ENCODE measurements at places on chromosomes 12 and 14.

DNA sequence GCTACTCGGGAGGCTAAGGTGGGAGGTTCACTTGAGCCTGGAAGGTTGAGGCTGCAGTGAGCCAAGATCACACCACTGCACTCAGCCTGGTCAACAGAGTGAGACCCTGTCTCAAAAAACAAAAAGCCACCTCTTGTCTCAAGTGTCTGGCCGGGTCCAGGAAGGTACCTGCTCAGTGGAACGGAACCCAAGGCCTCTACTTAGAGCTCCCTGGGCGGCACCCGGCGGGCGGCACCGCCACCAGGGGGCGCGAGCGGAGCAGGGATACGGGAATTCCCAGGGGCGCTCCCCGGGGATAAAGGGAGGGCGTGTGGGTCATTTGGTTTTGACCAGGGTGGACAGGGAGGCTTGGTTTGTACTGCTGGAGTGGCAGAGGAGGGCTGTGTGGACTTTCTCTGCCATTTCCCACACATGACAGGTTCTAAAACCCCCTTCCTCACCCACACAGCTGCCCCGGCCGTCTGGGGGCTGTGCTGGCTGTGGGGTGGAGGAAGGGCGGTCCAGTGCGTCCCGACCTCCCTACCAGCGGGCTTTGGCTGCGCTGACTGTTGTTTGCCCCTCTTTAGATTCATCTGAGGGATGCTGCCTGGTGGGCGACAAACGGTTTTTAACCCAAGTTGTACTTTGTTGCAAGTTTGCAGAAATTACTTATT, 91.4 kb downstream of the SETD3 start:
- no peak for DNase-seq

DNA sequence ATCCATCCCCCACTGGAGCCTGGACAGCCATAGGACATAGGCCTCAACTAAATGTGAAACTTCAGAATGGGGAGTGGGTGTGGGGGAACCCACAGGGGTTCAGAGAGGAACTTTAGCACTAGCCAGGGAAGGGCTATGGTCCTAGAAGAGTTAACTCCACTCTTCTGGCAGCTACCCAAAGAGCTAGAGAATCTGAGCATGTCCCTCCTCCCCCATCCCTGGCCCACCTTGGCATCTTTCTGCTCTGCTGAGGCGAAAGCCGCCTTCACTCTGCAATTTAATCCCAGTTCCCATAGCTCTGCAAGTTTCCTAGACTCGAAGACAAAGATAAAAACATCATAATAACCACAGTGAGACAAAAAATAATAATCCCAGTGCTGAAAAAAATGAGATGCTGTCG, 214.7 kb upstream of the RTL1 start:
- DNase-seq, result no peak

DNA sequence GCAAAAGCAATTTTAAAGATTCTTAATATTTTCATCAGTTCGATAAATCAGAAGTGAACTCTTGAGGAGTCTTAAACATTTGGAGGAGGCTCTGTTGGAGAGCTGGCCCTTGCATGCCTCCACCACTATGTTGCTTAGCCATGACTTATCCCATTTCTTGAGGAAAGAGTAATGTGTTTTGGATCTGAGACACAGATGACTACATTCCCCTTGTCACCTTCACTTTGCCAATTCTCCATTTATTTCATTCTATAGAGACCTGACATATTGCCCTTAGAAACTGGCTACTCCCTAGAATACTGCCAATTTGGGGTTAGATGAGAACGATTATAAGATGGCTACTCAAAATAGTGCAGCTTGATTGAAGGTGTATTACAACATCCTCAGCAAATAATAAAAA, 157.4 kb upstream of the TMEM260 start:
- DNase-seq, result no peak

GRCh38 chr12:106897981-106898901, 57.5 kb upstream of the TMEM263 start:
- no peak for DNase-seq

GRCh38 chr12:73124480-73124879, 852.3 kb downstream of the TRHDE start:
- no peak for DNase-seq

- DNase-seq, result no peak
These were observed 289.0 kb downstream of the ERC1 start for GRCh38 chr12:1280059-1280458.

DNA sequence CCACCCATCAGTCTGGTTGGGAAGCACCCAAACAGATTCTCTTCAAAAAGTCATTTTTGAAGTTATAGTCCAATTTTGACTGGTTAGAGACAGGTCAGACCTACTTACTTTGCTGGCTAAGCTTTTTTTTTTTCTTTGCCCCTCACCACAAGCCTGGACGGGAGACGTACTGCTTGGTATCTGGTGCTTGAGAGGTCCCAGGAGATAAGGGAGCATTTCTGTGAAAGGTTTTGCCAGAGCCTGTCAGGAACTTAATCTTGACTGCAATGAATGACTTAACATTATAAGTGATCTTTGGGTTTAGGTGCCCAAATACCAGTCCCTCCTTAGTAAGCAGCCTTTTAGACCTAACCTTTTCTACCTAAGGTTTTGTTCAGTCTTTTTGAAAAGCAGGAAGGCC, 6.3 kb downstream of the MTHFD1 start:
- no peak for DNase-seq

DNA sequence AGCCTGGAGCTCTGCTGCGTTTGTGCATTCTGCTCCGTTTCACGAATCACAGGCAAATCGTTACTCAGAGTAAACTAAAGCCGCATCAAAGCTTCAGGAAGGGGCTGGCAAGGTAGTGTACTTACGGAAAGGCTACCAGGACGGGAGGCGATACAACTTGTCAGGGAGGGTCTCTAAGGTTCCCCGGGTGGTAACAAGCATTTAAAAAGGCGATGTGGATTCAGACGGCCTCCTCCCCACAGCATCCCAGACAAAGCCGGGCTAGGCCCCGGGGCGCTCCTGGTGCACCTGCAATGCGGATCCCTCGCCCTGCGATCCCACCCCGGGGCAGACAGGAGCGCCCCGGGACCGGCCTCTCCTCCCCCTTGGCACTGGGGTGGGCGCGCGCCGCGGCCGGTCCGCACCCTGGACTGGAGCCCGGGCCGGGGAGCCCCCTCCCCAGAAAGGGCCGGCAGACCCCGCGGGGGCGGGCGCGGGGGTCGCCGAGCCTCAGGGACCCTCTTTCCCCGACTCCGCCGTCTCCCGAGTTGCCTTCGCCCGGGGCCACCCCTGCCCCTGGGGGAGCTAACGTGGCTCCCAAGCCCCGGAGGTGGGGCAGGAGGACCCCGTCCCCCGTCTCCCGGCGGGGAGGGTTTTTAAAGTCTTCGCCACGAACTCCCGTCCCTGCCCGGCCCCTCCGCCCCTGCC, 718 bp downstream of the CCDC92 start:
- peak; percentile 21 for DNase-seq

GRCh38 chr12:120247621-120248030, 17.9 kb downstream of the PXN start:
- no peak for DNase-seq

DNA sequence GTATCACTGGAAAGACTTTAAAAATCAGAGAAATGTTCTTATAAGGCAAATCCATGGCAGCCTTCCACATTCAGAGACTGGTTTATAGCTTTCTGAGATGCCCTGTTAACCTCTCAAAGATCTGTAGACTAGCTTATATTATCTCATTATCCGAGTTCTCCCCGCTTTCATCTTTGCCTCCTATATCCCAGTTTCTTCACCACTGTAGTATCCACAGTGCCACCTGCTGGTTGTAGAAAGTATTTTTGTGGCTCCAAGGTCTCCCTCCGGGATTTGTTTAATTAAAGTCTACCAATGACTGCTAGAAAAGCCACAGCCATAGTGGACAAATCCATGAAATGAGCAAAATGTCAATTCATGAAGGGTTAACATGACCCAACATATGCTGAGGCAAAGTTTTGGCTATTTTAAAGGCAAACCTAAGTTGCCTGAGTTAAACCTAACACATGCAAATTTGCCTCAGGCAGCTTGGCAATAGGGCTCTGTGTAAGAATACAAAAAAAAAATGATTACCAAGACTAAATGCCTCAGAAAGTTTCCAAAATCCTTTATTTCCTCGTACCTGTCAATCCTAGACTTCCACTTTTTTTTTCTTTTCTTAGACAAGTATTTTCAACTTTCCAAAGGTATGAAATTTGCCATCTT, 218.8 kb upstream of the BMP4 start:
- no peak for DNase-seq

GRCh38 chr14:99749763-99750715, 43.2 kb upstream of the EML1 start:
- no peak for DNase-seq

DNA sequence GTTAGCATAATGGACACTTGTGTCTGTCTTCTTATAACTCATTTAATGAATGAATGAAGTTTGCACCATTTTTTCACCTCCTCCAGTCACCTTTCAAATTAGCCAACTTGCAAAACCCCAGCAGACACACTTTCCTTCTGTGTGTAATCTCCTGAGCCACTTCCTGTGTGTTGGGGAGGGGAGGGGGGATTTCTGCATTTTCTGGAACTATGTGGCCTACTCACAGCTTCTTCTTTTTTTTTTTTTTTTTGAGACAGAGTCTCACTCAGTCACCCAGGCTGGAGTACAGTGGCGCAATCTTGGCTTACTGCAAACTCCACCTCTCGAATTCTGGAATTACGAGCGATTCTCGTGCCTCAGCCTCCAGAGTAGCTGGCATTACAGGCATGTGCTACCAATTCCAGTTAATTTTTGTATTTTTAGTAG, 4.1 kb upstream of the SERPINA1 start:
- no peak for DNase-seq

DNA sequence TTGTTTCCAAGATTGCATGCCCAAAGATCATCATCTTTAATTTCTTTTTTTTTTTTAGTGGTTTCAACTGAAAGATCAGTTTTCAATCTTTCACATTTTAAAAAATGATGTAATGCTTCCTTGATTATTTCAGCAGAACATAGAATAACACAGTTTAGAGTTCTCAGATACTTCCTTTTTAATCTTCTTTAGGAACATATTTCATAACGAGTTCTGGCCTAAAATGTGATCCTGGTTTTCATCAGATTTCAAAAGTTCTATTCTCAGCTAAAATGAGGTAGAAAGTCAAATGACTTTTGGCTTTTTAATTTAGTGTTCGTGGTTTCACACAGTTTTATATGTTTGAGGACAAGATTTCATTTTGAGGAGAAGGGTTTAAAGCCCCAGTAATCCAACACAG, 40.0 kb upstream of the NR1H4 start:
- DNase-seq, result no peak

DNA sequence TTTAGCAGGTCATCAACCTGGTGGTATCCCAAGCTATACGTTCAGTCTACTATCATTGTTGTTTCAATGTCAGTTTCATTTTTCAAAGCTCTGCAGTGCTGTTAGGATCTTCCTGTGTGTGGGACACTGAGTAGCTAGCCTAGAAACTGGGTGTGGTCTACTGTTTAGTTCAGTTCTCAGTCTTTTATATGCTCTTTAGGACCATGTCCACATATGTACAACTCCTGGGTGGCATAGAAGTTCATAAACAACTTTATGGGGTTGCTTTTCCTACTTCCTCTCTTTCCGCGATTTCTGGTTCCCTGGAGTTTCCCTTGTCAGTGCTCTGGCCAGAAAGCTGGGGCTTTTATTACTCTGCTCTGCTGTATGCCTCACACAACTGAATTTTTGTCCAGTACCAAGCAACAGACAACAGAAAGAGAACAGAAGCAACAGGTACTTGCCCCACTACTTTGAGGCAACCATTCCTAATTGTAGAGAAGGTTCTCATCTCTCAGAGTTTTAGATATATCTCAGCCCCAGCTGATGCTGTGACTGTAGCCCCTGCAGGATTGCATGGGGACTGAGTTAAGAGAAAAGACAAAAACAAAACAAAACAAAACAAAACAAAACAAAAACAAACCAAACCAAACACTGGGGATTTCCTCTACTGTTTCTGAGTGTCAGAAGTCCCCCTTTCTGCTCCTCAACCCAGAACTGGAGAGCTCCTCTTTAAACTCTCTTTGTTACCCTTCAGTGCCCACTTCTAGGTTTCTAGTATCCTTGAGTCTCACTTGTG, 30.3 kb downstream of the MIS18BP1 start:
- DNase-seq, result no peak

GRCh38 chr14:39107591-39107996, 4.6 kb upstream of the SEC23A start:
- no peak for DNase-seq

- no peak for DNase-seq
These were observed 353.4 kb downstream of the KCNH5 start for GRCh38 chr14:62691647-62692489.

- DNase-seq, result peak; percentile 7
These were observed 34.8 kb downstream of the MEG3 start for GRCh38 chr14:100860556-100861187.

DNA sequence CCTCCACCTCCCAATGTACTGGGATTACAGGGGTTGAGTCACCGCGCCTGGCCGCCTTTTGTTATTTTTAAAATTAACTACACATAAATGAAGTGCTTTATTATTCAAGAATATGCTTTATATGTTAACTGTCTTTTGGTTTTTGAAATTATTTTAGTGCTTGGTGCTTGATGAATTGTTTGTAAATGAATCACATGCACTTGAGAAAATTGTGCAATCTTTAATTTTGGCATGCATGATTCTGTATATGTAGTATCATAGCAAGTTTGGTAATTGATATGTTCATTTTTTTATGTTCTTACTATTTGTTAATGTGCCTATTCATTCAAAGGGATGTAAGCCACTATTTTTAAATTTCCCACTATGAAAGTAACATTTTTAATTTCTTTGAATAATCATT, 440.9 kb downstream of the NAV3 start:
- no peak for DNase-seq

DNA sequence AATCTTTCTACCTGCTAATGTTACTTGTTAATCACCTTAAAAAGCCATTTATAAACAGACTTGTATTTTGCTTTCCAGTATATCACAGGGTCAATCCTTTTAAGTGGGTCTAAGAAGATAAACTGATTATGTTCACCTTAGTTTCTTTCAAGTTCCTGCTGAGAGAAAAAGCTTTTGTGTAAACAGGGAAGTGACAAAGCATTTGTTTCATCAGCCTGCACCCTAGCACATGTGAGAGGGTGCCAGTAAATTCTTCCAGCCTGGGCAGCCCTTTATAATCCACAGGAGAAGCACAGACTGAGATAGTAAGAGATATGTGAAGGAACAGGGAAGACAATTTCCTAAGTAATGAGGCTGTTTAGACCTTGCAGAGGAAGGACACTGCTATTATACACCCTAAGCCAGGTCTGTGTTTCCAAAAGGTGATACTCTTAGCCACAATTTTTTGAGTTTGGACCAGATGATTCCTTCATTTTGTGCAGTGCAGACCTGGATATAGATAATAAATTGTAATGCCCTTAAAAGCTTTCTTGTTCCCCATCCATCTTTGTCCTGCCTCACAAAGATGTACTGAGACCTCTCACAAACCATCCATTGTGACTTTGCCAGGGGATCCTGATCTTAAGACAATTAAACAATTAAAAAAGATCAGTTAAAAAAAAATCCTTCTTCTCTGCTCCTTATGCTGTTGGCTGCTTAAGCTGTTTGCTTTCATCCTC, 150.7 kb downstream of the KTN1 start:
- no peak for DNase-seq

- no peak for DNase-seq
These were observed 2.0 kb upstream of the SLC2A3 start for GRCh38 chr12:7937833-7938506.

Measured in left ventricle myocardium inferior (tissue), 1 donor.